Stimulated activated CD4-positive, alpha-beta T cell treated with anti-CD3 and anti-CD28 coated beads, Interleukin-2, amount 100 ng/mL, for 24 hours (primary cell): ENCODE measurements at places on chromosomes 4 and X.

- DNase-seq, result peak; percentile 20
These were observed at the start of gene KCND1 for GRCh38 chrX:48971249-48972219. KCND1 (minus strand) TSS chrX:48971844; CDS start chrX:48970271, 1,573 bp downstream.

- no peak for DNase-seq
These were observed 13.8 kb downstream of the GALNT7 start for GRCh38 chr4:173182403-173182802.

GRCh38 chrX:17608888-17609287, 128.4 kb upstream of the SCML1 start:
- no peak for DNase-seq

GRCh38 chr4:130053723-130054122, 957.8 kb downstream of the C4orf33 start:
- DNase-seq, result no peak

GRCh38 chr4:23788460-23788859, 101.4 kb downstream of the PPARGC1A start:
- no peak for DNase-seq

DNA sequence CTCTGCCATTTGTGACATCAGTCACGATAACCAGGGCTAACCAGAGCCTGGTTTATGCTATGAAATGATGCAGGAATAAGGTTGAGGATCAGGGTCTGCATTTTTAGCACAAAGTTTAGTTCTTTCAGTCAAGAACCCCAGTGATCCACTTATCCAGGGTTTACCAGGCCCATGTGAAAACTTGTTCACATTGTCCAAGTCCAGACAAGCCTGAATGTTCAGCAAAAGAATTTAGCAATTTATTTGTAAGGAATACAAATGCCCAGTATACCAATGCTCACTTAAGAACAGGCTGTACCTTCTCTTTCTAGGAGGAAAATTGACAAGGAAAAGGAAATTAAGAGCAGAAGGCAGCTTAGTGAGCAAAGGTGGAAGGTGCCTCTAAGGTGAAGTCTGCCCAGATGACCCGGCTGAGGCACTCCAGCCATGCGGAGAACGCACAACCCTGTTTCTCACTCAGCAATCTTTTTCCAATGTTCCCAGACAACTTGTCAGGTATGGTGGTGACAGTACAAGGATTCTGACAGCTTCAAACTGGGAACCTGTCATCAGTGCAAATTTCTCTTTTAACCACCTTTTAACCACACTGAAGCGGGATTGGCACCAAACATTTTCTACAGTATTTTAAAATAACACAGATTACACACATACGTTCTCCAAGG, 54.0 kb downstream of the TBC1D9 start:
- DNase-seq, result no peak

GRCh38 chr4:158129694-158130093, 43.1 kb downstream of the GASK1B start:
- no peak for DNase-seq

DNA sequence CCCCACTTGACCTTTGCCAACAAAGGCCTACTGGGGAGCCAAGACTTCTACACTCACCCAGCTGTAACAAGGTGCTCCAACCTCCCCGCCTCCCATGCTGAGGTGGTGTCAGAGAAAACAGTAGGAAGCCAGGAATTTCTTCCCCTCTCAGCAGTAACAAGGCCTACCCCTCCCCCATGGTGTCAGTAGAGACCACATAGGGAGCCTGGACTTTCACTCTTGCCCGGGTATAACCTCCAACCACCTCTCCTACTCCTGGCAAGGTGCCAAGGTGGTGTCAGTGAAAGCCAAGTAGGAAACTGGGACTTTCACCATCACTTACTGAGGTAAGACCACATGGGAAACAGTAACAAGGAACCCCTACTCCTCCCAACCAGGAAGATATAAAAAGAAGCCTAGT, 93.1 kb downstream of the SLC16A2 start:
- DNase-seq, result no peak

- DNase-seq, result no peak
These were observed 320.9 kb downstream of the EVC2 start for GRCh38 chr4:5387457-5387856.

DNA sequence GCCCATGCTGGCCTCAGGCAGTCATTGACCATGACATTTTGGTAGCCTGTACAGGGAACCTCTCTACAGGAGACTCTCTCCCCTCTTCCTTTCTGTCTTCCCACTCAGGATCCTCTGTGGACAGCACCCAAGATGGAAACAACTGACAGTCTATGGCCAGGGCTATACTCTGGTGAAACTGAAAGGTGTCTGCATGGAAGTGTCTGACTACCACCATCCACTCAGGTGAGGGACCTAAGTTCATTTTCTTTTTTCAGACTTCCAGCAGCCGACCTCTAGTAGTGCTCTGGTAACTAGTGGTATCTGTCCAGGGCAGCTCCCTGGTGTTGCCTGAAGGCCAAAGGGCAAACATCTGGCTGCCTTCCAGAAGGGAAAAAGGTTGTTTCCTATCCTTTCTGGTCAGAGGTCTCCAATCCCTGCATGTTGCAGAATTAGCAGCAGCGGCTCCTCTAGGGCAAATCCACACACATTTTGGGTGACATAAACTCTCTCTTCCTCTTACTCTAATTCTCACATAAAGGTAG, 804.5 kb downstream of the C4orf33 start:
- DNase-seq, result no peak

DNA sequence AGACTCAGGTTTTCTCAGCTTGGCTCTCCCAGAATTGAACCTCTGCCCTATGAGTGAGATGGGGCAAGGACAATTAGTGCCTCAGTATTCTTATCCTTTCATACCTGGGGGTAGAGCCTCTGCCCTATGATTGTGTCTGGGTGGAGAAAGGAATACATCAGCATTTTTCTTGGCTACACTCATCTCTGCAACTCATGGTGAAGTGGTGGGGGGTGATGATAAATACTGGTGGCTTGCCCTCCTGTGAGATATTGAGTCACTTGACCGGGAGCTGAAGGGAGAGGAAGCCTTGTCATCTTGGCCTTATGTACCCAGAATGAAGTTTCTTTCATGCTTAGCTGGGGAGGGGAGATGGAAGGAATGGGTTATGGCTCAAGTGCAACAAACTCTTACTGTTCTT, 71.3 kb upstream of the ENOX2 start:
- DNase-seq, result no peak

GRCh38 chr4:30763321-30763727, 43.2 kb downstream of the PCDH7 start:
- no peak for DNase-seq
